ENCODE measurements at places on chromosomes 3 and 15.

GRCh38 chr3:151014501-151015018, 42.0 kb upstream of the CLRN1 start:
- DNase-seq = no peak

GRCh38 chr3:60743631-60744164, 507.6 kb downstream of the FHIT start:
- no peak for DNase-seq

- no peak for DNase-seq
These were observed 26.4 kb downstream of the SLC9A9 start for GRCh38 chr3:143821862-143822261.

DNA sequence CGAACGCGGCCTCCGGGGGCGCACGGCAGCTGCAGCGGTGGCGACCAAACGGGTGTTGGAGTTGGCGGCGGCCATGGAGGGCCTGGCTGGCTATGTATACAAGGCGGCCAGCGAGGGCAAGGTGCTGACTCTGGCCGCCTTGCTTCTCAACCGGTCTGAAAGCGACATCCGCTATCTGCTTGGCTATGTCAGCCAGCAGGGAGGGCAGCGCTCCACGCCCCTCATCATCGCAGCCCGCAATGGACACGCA, 725 bp downstream of the FEM1B start:
- DNase-seq = no peak

DNA sequence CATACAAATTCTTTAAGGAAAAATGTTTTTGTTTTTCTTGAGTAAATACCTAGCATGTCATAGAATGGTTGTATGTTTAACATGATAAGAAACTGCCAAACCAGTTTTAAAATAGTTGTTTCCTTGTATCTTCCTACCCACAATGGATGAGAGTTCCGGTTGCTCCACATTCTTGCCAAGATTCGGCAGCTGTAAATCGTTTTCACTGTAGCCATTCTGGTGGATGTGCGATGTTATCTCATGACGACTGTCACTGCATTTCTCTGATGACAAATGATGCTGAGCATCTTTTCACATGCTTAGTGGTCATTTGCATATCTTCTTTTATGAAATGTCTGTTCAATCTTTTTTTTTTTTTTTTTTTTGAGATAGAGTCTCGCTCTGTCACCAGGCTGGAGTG, 36.6 kb upstream of the SH3GL3 start:
- DNase-seq = no peak

DNA sequence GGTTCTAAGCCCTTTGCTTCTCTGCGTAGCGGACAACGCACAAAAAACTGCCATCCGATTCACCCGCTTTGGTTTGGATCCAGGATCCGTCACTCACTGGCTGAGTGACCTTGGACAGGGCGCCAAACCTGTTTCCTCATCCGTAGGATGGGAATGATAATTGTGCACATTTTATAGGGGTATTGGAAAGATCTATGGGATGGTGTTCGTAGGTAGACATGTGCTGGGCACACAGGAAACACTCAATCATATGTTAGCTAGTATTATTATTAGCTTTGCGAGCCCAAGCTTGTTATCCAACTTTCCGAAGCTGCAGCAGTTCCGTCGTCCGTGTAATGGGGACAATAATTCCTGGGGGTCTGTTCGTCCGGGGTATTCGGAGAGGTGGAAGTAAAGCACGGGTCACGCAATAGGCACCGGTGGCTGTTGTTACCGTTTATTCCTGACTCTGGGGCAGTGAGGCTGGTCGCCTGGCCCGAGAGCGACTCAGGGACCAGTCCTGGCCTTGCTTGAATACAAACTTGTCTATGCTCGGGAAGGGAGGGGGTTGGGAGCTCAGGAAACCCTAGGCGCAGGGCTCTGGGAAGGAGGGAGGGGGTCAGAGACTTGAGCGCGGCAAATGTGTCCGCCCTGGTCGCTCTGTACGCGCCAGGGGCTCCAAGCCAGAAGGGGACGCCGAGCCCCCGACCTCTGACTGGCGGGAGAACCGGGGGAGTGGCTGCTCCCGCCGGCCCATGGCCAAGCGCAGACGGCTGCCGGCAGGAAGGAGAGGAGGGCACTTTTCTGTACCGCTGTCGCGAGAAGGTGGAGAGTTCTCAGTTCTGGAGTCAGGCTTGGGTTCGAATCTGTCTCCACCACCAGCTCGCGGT, 1.3 kb downstream of the SPSB4 start:
- DNase-seq = no peak

DNA sequence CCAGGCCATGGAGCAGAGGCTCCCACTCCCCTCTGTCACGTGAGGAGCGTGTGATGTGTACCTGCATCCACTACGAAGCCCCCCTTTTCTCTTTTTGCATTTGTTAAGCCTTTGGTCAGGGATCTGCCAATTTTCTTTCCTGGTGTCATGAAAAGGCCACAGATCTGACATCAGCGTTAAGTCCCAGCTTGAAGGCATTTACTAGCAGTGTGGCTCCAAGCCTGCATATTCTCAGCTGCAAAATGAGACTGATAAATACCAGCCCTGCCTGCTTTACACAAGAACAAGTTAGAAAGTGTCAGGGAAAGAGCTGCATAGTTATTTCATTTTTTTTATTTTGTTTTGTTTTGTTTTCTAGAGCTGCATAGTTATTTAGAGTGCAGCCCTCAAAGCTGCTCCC, 2.3 kb upstream of the ANKRD63 start:
- DNase-seq = peak; percentile 29

GRCh38 chr15:60614028-60614427, 135.1 kb upstream of the ICE2 start:
- no peak for DNase-seq

DNA sequence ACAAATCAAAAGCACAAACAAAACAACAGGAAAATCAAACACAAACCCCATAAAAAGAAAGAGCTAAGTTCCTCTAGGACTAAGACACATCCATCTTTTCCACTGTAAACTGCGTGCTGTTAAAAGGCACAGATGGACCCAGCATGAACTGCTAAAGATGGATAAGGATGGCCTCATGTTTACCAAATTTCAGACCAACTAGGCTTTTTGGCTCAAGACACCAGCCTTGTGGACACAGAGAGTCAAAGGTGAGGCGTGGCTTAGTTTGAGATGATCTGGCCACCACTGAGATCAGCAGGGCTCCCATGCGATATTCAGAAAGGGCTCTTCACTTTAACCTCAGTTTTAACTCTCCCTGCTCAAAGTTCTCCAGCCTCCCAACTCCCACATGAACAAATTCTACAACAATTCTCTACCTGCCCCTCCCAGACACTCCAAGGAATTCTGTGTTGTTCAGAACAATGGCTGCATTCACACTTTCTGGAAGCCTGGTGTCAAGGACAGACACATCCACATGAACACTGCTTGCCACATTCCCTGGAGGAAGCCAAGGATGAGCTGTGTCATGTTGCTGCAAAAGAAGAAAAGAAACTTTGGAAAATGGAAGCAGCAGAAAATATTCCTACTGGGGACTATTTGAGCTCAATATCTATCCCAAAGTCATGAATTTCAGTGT, 198.4 kb upstream of the LRRN1 start:
- no peak for DNase-seq

GRCh38 chr3:125395091-125395490, 20.0 kb upstream of the ZNF148 start:
- DNase-seq = no peak

DNA sequence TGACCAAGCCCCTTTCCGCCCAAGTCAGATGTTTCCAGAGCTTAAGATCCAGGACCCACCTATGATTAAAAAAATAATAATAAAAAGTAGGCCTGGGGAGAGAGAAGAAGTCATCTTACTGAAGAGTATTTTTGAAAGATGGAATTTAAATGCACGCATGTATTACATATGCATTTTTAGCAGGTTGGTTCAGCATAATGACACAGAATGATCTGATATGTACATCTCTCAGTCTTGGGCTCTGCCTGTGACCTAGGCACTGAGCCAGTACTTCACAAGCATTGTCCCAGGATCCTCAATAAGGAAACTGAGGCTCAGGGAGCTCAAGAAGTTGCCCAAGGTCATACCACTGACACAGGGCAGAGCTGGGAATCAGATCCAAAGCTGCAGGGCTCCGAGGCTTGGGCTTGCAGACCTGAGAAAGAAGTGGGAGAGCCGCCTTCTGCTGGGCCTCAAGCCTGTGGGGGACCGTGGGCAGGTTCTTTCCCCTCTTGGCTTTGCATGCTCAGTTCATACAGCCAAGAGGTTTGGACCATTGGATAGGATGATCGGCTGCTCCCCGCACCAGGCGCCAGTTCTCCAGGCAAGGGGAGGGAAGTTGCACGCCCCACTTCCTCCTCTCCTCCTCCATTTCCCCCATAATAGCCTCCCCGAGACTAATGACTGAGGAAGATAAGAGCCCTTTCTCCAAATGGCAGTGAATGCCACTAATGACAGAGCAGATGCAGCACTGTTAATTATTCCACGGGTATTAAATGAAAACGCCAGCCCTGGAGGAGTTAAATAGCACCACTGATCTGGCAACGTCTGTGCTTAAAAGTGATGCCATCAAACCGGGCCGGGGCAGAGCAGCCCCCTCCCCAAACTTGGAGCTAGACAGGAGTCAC, 6.9 kb downstream of the SLC6A1 start:
- no peak for DNase-seq

GRCh38 chr15:85335193-85335942, 45.0 kb upstream of the AKAP13 start:
- DNase-seq = no peak

- no peak for DNase-seq
These were observed 52.0 kb downstream of the SUCNR1 start for GRCh38 chr3:151925419-151925818.

GRCh38 chr3:156688632-156689452, 14.5 kb downstream of the TIPARP start:
- DNase-seq = no peak

All from fibroblast of gingiva (primary cell).